Mammary epithelial cell (primary cell): ENCODE measurements at places on chromosomes 3 and 15.

DNA sequence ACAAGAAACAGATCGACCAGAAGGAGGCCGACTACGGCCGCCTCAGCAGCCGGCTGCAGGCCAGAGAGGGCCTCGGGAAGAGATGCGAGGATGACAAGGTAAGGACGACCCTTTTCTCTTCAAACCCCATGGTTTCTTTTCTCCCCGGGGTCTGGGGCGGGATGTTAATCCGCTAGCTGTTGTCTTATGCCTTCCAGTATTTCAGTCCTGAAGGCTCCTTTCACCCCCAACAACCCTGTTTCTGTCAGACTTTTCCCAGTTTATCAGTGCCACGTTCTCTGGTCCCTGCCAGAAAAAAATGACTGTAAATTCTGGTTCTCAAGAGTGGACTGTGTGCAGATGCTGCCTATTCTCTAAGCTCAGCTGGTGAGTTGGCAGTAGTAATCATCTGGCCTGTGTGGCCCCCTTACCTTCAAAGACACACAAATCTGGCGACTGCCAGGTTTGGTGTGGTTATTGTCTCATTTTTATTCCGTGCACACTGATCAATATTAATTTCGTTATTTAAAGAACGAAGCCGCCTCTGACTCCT, 806 bp downstream of the GOLM2 start:
- no peak for DNase-seq

GRCh38 chr15:29624271-29624670, 198.0 kb downstream of the TJP1 start:
- no peak for DNase-seq

GRCh38 chr3:173096140-173096539, 44.9 kb downstream of the SPATA16 start:
- DNase-seq, result no peak

DNA sequence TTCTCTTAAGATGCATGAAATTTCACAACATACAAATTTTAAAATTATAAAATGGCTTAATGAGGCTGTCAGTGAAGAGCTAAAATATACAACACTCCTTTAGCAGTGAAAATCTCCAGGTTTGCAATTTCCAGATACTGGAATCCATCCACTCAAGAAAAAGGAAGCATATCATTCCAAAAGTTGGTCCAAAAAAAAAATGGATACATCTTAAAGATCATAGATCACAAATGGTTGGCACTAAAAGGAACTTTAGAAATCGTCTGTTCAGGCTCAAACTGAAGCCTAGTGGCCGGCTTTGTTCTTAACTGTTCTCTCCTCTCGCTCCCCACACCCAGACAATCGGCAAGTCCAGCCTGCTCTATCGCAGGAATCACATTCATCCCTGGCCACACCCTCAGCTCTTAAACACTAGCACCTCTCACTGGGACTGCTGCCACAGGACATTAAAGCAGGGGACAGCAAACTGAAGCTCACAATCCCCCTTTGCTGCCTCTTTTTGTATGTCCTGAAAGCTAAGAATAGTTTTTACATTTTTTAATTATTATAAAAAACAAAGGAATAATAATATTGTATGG, 130.3 kb upstream of the CDIN1 start:
- DNase-seq, result no peak

DNA sequence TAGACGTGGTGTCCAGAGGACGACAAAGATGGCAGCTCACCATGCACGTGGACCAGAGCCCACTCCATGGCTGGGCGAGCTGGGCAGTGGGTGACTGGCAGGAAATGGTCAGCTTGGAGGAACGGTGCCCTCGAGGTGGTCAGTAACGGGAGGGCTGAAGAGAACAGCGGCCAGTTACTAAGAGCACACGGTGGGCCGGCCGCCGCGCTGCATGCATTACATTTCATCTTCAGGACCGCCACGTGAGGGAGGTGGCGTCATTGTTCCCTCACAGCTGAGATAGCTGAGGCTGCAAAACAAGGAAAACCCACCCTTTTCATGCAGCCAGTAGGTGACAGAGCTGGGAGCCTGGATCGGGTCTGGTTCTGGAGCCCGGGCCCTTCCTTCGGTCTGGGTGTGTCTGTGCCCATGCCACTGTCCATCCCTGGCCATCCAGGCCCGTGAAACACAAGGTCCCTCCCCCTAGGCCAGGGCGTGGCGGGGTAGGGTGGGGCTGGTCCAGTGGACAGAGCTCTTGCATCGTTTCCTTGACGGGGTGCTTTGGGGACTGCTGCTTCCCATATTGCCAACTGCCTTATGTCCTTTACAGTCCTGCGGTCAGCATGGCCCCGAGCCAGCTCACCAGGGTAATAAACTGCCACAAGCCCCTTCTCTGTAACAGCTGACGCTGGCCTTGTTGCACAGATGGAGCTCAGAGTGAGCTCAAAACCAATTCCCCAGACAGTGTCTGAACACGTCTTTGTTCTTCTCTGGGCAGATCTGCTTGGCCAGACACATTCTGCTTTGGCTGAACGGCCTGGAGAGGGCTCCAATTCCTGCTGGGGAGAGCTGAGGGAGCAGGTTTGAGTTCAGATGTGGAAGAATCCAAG, 51.8 kb downstream of the RGMA start:
- DNase-seq, result peak; percentile 56

GRCh38 chr15:32763295-32763694, 45.5 kb downstream of the GREM1 start:
- no peak for DNase-seq
